Activated CD4-positive, alpha-beta T cell treated with anti-CD3 and anti-CD28 coated beads, Interleukin-2, amount 50 U/mL, for 4 hours (primary cell): ENCODE measurements at places on chromosomes 3 and 15.

- DNase-seq: no peak
Measured at GRCh38 chr3:16480861-16481545, 32.5 kb downstream of the RFTN1 start.

- no peak for DNase-seq
Measured at GRCh38 chr3:120428924-120429323, 21.9 kb downstream of the FSTL1 start.

DNA sequence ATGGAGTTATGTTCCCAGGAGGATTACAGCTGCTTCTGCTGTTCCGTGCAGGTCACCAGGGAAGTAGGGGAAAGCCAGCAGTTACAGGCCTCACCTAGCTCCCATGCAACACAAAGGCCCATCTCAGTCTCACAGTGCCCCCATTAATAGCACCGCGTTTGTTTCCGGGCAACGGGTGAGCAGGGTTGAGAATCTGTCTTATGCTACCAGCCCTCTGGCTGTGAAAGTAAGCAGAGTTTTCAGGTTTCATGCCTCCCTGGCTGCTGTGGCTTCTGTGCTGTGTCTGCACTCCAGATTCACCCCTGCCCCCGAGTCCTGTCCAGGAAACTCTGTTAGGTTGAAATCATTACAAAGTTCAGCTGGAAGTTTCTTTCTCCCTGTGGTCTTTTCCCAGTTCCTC lies 254.4 kb upstream of the GPR149 start:
- no peak for DNase-seq

GRCh38 chr15:77430213-77430612 lies 9.5 kb downstream of the HMG20A start:
- DNase-seq: no peak

GRCh38 chr3:25775936-25776335 lies 7.3 kb downstream of the NGLY1 start:
- no peak for DNase-seq

DNA sequence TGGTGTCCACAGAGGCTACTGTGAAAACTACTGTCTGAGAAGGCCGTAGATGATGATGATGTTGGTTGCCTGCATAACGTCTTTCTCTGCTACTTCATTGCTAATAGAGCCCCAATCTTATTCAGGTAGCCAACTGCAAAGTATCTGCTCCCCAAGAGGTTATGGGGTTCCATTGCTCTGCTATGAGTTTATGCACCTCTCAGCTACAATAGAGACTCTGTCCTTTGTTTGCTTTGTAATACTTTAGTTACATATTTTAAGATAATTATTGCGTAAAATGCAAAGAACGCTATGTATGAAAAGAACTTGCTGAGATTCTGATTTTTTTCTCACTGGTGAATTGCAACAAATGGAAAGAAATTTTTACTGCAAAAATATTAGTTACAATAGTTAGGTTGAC lies 27.8 kb upstream of the GMPPB start:
- DNase-seq: no peak

DNA sequence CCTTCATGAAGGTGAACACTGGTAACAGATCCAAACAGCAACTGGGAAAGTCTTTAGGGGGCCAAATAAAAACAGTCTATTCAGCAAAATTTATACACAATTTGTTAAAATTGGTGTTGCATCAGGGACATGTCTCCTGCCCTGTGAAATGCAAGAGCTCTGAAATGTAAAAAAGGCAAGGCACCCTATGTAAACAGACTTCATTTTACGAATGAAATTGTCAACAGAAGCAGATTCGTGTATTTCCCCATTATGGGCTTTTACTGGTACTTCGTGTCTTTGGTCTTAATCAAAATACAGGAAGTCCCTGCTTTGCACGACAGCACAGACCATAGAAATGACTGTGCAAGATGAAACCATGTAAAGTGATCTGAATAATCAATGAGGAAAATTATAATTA lies 127.3 kb upstream of the THBS1 start:
- DNase-seq: no peak

DNA sequence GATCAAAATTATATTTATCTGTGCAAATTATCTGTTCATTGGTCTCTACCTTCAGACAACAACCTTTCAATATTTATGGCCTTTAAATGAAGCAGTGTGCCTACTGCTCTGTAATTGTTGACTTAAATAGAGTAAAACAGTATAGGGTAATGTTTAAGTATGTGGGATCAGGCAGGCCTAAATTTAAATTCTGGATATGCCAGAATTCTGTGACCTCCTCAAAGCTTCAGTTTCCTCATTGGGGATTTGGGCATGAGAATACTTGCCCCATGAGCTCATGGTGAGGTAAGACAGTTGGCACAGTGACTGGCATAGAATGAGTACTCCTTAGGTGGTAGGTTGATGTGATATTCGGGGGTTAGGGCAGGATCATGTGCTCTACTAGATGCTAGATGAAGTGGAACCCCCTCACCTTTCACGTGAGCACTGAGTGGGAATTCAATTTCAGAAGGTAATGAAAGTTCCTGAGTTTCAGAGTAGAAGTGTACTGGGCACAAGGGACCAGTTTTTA lies 14.9 kb downstream of the ARL8B start:
- DNase-seq: no peak

DNA sequence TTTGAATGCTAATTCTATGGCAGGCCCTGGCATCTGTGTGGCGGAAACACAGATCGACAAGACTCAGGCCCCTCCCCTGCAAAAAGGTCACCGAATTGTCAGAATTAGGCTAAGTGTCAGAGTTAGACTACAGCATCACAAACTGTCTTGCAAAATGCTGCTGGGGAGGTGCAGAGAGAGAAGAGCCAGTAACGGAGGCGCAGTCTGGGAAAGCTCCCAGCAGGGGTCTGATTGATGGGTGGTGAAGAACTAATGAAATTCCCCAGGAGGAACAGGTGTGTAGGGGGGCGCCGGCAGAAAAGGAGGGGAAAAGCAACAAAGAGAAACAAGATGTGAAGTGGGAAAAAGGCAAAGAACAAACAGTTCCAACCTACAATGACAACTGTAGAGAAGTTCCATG lies 72.7 kb upstream of the TAMM41 start:
- no peak for DNase-seq

DNA sequence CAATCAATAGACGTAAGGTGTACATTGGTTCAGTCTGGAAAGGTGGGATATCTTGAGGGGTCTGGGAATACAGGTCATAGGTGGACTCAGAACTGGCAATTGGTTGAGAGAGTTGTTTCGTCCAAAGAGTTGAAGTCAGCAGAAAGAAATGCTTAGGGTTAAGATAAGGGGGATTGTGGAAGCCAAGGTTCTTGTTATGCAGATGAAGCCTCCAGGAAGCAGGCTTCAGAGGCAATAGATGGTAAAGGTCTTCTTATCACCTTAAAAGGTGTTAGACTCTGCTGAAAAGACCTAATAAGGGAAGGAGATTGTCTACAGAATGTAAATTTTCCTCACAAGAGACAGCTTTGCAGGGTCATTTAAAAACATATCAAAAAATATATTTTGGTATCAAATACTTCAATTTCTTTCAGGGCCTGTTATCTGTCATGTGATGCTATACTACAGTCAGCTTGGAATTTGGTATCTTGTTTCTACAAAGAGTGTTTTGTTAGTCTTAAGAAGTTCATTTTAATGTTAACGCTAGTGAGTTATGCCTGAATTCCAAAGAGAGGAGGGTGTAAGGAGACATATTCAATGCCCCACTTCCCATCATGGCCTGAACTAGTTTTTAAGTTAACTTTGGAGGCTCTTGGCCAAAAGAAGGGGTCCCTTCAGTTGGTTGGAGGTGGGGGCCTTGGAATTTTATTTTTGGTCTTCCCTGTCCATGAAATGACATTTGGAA lies 378.2 kb upstream of the ROBO2 start:
- DNase-seq: no peak

DNA sequence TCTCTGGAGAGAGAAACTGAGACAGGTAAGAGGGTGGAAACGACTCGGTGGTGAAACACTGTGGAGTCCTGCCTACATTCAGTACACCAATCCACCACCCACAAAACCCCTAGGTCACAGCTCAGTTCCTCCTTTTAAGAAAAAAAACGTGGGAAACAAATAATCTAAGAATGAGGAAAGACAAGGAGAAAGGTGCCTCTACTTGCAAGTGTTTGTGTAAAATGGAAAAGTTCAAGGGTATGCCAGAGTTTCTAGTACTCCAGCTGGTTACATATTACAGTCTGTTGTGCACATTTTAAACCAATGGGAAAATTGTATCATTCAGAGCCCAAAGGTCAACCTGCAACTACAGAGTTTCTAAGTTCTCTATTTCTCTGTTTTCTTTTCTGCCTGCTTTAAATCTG lies 32.2 kb downstream of the HGD start:
- no peak for DNase-seq

DNA sequence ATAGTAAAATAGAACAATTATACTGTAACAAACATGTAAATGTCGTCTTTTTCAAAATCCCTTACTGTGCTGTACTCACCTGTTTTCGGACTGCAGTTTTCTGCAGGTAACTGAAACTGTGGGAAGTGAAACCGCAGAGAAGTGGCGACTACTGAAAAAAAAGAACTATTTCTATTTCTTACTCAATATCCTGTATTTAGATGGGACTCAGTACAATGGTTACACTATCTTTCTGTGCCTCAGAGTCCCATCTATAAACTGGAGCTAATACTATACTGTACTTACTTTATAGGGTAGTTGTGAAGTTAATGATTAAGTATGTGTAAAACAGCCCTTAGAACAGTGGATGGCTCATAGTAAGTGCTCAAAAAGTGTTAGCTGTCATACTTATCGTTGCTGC lies 14.3 kb upstream of the P2RY12 start:
- no peak for DNase-seq

DNA sequence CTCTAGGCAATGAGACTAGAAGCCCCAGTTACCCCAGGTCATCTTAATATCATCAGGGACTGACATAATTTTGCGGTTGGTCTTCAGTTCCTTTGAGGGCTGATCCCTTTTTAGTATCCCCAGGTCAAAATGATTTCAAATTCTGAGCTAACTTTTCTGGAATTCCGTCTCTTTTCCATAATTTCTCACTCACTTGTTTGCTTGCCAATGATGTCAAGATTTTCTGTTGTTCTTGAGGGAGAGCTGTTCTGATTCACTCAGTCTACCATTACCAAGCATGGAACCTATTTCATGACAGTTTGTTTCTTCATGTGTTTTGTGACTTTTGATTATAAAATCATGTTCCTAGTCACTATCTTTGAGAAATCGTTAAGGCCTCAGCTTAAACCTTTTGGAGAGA lies 190.5 kb upstream of the LYSMD4 start:
- no peak for DNase-seq

GRCh38 chr3:76624164-76624563 lies 415.7 kb upstream of the ROBO2 start:
- DNase-seq: no peak

- DNase-seq: no peak
Measured at GRCh38 chr3:186004671-186005070, 66.9 kb upstream of the TRA2B start.

DNA sequence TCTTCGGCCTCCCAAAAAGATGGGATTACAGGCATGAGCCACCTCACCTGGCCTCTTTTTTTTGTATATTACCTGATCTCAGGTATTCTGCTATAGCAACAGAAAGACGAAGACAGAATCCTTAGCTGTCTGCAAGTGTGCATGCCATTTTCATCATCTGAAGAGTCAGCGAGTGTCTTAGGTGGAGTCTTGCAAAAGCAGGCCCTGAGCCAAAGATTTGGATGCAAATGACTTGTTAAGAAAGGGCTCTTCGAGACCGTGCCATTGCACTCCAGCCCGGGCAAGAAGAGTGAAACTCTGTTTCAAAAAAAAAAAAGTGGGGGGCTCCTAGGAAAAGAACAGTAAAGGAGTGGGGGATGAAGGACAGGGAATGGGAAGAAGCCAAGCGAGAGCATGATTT lies 10.2 kb upstream of the TRIM69 start:
- DNase-seq: no peak

GRCh38 chr3:72120806-72121778 lies 336.1 kb upstream of the PROK2 start:
- no peak for DNase-seq

DNA sequence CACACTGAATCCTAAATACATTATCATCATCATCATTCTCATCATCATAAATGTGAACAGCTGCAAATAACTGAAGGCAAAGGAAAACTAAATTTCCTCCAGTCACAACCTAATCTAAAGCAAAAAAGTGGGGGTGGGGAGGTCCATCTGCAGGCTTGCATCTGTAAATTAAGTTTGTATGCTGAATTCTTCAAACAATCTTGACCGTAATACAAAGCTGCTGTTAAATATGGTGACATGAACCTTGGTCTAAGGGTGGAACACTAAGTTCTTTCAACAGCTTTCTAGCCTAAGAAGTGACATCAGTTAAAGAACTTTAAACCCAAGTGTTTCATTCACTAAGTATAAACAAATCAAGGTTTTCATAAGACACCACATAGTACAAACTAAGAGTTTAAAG lies 4.3 kb downstream of the LRRFIP2 start:
- no peak for DNase-seq

GRCh38 chr3:5699811-5700210 lies 512.3 kb downstream of the EDEM1 start:
- DNase-seq: no peak

GRCh38 chr15:74642348-74642733 lies 26.7 kb downstream of the CLK3 start:
- no peak for DNase-seq

- DNase-seq: no peak
Measured at GRCh38 chr15:77010312-77010686, 15.4 kb downstream of the PSTPIP1 start.

- no peak for DNase-seq
Measured at GRCh38 chr3:188082031-188082430, 71.9 kb upstream of the LPP start.

- DNase-seq: no peak
Measured at GRCh38 chr3:108114423-108115065, 23.7 kb upstream of the CD47 start.

DNA sequence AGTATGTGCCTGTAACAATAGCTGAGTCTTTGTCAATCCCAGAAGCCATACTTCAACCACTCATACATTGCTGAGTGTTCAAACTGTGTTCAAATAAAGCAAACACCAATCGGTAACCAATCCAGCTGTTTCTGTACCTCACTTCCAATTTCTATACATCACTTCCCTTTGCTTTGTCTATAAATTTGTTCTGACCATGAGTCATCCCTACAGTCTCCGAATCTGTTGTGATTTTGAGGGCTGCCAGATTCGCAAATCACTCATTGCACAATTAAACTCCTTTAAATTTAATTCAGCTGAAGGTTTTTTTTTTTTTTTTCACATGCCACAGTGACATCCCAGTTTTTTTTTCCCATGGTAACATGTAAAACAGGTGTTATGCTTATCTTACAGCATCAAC lies 870.3 kb downstream of the NAALADL2 start:
- no peak for DNase-seq

GRCh38 chr15:60083318-60083717 lies 79.2 kb downstream of the FOXB1 start:
- DNase-seq: no peak

DNA sequence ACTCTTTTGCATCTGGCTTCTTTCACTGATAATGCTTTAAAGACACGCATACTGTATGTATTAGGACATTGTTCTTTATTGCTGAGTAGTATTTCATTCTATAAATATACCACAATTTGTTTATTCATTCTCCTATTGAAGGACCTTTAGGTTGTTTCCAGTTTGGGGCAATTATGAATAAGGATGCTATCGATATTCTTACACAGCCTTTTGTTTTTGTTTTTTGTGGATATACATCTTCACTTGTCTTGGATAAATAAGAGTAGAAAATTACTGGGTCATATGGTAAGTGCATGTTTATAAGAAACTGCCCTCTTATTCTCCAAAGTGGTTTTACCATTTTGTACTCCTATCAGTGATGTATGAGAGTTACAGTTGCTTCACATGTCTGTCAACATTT lies 61.8 kb upstream of the GOLGA6B start:
- no peak for DNase-seq
